ENCODE measurements at places on chromosomes 6 and 20.

- no peak for DNase-seq
Measured at GRCh38 chr20:44768854-44769480, 23.3 kb downstream of the KCNK15 start.

GRCh38 chr6:10351791-10352190, 63.1 kb downstream of the TFAP2A start:
- no peak for DNase-seq

DNA sequence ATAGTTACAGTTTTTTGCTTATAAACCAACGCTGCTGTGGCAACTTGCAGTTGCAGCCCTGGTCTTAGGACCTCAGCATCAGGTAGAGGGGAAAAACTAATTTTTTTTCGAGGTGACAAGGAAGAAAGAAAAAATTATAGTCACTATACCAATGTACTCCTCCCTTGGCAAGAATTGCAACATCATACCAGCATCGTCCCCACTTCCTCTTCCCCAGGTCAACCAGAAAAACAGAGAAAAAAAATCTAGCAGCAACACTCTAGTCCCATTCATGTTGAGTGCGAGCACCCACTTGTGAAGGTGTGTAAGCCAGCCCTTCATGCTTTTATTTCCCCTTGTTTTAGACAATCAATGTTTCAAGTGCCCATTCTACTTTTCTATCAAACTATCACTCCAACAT, 13.1 kb upstream of the DCBLD1 start:
- peak; percentile 9 for DNase-seq

DNA sequence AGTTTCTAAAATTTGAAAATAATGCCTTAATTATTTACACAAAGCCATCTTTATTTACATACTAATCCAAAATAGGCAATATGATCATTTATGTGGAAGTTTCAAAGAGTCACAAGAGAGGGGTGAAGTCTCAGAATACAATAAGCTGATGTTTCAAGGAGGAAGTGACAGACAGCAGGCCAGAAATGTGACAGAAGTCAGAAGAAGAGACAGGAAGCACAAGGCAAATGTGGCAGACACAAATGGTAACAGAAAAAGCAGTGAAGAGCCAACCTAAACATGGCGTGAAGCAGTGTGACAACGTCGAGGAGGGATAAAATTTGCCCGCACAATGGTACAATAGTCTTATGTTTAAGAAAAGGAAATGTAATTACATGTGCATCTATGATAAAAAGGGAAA, 59.8 kb downstream of the SHPRH start:
- DNase-seq: no peak

DNA sequence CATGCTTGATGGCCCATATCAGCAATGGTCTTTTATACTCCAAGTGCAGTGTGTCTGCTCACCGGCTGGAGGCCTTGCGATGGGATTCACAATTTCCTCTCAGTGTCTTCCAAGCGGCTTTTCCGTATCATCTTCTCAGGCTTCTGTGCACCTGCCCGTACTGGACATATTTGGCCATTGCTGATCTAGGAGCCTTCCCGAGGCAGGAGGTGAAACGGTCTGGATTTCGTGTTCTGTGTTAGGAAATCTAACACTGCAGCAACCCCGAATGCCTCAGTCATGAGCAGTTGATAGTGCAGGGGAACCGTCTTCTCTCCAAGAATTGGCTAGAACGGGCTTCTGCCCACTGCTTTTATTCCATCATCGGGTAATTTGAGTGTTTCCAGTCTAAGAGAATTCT, 60.5 kb downstream of the PPP1R14C start:
- DNase-seq: no peak

Measured in small intestine (tissue), 16 donors.